Fibroblast of the aortic adventitia (primary cell): ENCODE measurements at places on chromosomes 4 and X.

DNA sequence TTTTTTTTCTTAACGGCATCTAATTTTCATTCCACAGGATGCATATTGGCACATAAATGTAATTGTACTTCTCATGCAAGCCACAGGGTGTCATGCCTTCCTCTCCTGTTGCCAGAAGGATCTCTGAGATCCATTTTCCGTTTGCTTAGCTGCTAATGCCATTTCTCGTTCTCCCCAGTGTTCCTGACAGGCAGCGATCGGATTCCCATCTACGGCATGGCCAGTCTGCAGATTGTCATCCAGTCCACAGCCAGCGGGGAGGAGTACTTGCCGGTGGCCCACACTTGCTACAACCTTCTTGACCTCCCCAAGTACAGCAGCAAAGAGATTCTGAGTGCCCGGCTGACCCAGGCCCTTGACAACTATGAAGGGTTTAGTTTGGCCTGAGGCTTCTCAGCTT is 8.9 kb upstream of the NAP1L5 start:
- peak; percentile 82 for DNase-seq

- DNase-seq = no peak
Measured at GRCh38 chr4:17812125-17812524, 1.3 kb downstream of the NCAPG start.

DNA sequence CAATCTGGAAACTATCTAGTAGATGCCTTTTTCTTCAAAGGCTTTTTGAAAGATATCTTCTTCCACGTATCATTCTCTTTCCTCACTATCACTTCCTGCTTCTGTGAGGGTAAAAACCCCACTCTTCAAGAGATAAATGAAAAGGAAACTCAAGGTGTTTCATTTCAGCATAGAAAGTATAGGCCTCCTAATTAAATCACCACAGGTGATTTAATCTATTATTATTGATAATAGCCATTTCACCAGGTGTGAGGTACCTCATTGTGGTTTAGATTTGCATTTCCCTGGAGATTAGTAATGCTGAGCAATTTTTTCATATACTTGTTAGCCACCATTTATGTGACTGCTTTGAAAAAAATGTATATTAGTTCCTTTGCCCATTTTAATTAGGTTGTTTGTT is 92.0 kb upstream of the EMCN start:
- DNase-seq = no peak

- DNase-seq = peak; percentile 20
Measured at GRCh38 chr4:119189638-119190037, 22.9 kb upstream of the USP53 start.

DNA sequence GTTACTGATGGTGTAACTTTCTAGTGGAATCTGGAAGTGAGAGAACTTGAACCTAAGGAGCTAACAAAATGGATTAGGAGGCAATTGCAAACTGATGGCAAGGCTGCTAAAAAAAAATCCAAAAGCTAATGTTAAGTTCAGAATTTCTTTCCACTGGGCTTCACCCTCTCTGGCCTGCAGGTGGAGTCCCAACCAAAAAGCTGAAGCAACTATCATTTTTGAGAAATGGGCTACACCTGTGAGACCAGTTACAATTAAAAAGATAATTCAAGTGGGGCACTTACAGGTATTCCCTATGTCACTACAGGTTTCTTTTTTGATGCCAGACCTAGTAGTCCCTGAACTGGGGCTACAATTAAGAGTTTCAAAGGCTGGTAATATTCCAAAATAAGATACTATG is 142.1 kb upstream of the FTHL17 start:
- DNase-seq = peak; percentile 11
